ENCODE measurements at places on chromosomes 6 and 20.

- DNase-seq, result no peak
Measured at GRCh38 chr6:12403947-12404647, 113.9 kb downstream of the EDN1 start.

DNA sequence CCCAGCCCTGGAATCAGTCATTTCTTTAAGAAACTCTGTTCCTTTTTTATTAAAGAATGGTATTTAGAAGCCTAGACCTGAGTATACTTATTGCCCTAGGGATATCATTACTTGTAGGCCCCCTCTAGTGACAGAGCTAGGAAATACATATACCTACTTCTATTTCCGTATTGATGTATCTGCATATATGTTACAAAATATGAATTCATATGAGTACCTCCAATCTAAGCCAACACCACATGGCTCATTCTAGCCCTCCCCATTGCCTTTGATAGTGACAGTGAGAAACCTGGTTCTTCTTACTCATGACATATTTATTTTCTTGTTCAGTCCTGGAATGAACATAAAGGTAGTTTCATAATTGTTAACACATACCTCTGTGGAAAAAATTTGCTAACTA, 137.2 kb downstream of the FARS2 start:
- DNase-seq, result peak; percentile 61

- DNase-seq, result no peak
Measured at GRCh38 chr6:158686311-158686710, 36.5 kb downstream of the SYTL3 start.

- no peak for DNase-seq
Measured at GRCh38 chr20:5069141-5069806, 50.5 kb downstream of the PCNA start.

- DNase-seq, result no peak
Measured at GRCh38 chr20:64001607-64002011, 20.7 kb downstream of the PRPF6 start.

DNA sequence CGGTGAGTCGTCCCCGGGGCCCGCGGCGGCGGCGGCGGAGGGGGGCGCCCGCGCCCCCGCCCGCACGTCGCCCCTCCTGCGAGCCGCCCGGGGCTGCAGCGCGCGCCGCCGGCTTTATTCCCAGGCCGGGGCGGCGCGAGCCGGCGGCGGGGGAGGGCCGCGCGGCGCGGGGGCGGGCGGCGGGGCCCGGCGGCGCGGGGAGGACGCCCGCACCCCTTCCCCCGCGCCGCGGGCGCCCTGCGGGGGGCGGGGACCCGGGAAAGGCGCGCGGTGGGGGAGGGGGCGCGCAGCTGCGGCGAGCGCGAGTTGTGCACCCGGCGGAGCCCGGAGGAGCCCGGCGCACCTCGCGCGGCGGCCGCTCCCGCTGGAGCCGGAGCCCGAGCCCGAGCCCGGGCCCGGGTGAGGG, 646 bp downstream of the HMGA1 start:
- DNase-seq, result peak; percentile 64

GRCh38 chr6:134420614-134421181, 102.8 kb upstream of the SGK1 start:
- peak; percentile 49 for DNase-seq

- peak; percentile 85 for DNase-seq
Measured at GRCh38 chr6:63571361-63572043, 778 bp upstream of the LOC128125822 start.
